Psoas muscle (tissue), 8 donors: ENCODE measurements at places on chromosomes 3 and 15.

- H3K4me3 ChIP-seq: no peak overlapping the region
- H3K27ac ChIP-seq: no peak overlapping the region
- H3K36me3 ChIP-seq: no peaks in the 10 kb centered on the region
- DNase-seq: no peak
- no peaks in the 10 kb centered on the region for H3K27me3 ChIP-seq
Observed at GRCh38 chr15:79562403-79562815, 130.3 kb downstream of the MINAR1 start.

GRCh38 chr3:42036483-42036823 is 54.7 kb upstream of the TRAK1 start:
- H3K4me3 ChIP-seq: peak overlapping the region; percentile 12
- no peaks in the 10 kb centered on the region for H3K27me3 ChIP-seq
- DNase-seq: no peak
- peaks cover 78% of the 10 kb centered on the region for H3K4me1 ChIP-seq

- no peak overlapping the region for H3K27ac ChIP-seq
- no peaks in the 10 kb centered on the region for H3K36me3 ChIP-seq
- H3K4me1 ChIP-seq: no peaks in the 10 kb centered on the region
- no peak overlapping the region for H3K4me3 ChIP-seq
- H3K27me3 ChIP-seq: no peaks in the 10 kb centered on the region
- DNase-seq: no peak
Observed at GRCh38 chr15:95930659-95931375, 399.7 kb upstream of the NR2F2 start.

- no peaks in the 10 kb centered on the region for H3K27me3 ChIP-seq
- H3K4me1 ChIP-seq: peaks cover 51% of the 10 kb centered on the region
- H3K4me3 ChIP-seq: peak overlapping the region; percentile 92
Observed at GRCh38 chr3:197750858-197751737, 1.4 kb downstream of the FYTTD1 start.

GRCh38 chr3:32240159-32240545 is 1.7 kb downstream of the CMTM8 start:
- H3K27ac ChIP-seq: no peak overlapping the region
- H3K4me1 ChIP-seq: no peaks in the 10 kb centered on the region
- peaks cover 42% of the 10 kb centered on the region for H3K27me3 ChIP-seq
- H3K4me3 ChIP-seq: peak overlapping the region; percentile 69
- no peaks in the 10 kb centered on the region for H3K36me3 ChIP-seq

- peaks cover 99% of the 10 kb centered on the region for H3K27me3 ChIP-seq
- no peak overlapping the region for H3K4me3 ChIP-seq
- DNase-seq: no peak
- no peak overlapping the region for H3K27ac ChIP-seq
Observed at GRCh38 chr15:59995568-59996297, 8.4 kb upstream of the FOXB1 start.

GRCh38 chr3:194993896-194994295 is 277.1 kb downstream of the XXYLT1 start:
- no peak overlapping the region for H3K27ac ChIP-seq
- H3K4me1 ChIP-seq: no peaks in the 10 kb centered on the region
- H3K4me3 ChIP-seq: no peak overlapping the region
- DNase-seq: no peak
- no peaks in the 10 kb centered on the region for H3K27me3 ChIP-seq

DNA sequence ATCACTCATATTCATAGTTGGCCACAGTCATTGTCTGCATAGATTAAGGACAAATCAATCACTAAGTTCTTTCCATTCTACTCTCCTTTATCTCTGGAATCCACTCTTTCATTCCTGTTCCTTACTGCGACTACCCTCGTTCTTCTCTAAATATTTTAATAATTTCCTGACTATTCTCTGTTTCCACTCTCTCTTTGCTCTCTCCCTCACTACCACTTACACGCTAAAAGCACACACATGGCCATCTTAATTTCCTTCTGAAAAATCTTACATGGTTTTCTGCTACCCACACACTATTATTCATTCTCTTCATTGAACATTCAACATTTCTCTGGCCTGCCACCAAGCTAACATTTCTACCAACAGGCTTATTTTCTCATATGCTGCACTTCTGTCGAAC is 279.6 kb upstream of the PLSCR5 start:
- H3K4me1 ChIP-seq: no peaks in the 10 kb centered on the region
- H3K27ac ChIP-seq: no peak overlapping the region

- no peaks in the 10 kb centered on the region for H3K27me3 ChIP-seq
- H3K27ac ChIP-seq: no peak overlapping the region
- peaks cover 6% of the 10 kb centered on the region for H3K36me3 ChIP-seq
- no peak overlapping the region for H3K4me3 ChIP-seq
Observed at GRCh38 chr3:15436246-15436645, 8.8 kb downstream of the EAF1 start.

DNA sequence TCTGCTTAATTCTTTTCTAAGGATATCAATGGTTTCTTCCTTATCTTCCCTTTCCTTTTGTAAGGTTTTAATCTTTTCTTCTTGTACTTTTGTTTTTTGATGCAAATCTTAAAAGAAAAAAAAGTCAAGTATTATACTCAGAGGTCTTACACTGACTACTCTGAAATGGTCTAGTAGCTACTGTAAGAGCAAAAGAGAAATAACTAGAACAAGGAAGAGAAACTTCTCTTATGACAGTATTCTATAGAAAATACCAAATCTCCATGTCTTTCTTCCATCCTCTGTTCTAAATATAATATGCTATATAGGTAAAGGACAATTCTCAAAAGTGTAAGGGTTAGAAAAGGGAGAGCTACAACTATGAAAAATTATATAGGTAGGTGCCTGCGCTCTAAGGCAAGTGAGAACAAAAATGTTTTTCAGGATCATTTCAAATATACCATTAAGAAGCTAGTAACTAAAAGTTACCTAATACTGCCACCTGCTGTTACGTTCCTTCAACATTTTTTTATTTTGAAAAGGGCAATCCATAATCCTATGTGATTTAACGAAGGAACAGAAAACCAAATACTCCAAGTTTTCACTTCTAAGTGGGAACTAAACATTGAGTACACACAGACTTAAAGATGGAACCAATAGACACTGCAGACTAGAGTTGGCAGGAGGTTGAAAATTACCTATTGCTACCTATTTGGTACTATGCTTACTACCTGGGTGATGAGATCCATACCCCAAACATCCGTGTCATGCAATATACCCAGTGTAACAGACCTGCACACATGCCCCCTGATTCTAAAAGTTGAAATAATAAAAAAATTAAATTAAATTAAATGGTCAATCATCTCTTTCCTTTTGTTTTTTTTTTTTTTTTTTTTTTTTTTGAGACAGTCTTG is 36.7 kb downstream of the CIP2A start:
- H3K4me1 ChIP-seq: no peaks in the 10 kb centered on the region
- H3K36me3 ChIP-seq: no peaks in the 10 kb centered on the region
- H3K27me3 ChIP-seq: no peaks in the 10 kb centered on the region
- no peak overlapping the region for H3K4me3 ChIP-seq
- H3K27ac ChIP-seq: no peak overlapping the region

DNA sequence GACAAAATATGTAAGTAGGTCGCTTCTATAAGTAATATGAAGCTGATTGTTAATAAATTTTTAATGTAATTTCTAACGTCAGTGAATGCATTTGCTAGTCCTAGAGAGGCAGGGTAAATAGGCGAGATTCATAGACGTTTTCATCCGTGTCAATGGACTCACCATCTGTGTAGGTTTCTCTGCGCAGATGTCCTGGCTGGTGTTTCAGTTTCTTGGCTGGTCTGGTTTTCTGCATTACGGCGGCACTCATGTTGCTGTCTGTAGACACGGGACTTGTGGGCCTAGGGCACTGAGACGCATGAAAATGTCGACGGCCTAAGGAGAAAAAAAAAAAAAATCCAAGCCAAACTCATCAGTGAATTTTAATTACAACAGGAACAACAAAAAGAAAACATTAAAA is 1153.3 kb downstream of the ROBO1 start:
- no peak overlapping the region for H3K4me3 ChIP-seq
- H3K36me3 ChIP-seq: peaks cover 17% of the 10 kb centered on the region
- no peaks in the 10 kb centered on the region for H3K4me1 ChIP-seq
- no peak overlapping the region for H3K27ac ChIP-seq

- H3K27me3 ChIP-seq: no peaks in the 10 kb centered on the region
- no peak overlapping the region for H3K27ac ChIP-seq
- DNase-seq: no peak
- no peaks in the 10 kb centered on the region for H3K4me1 ChIP-seq
Observed at GRCh38 chr3:125670945-125671344, 75.6 kb upstream of the OSBPL11 start.

GRCh38 chr15:59828263-59828662 is 139.1 kb upstream of the BNIP2 start:
- no peak overlapping the region for H3K4me3 ChIP-seq
- H3K36me3 ChIP-seq: no peaks in the 10 kb centered on the region

GRCh38 chr3:25723802-25724201 is 59.1 kb upstream of the TOP2B start:
- DNase-seq: no peak
- H3K4me1 ChIP-seq: no peaks in the 10 kb centered on the region
- no peak overlapping the region for H3K27ac ChIP-seq
- H3K36me3 ChIP-seq: peaks cover 59% of the 10 kb centered on the region

- no peak overlapping the region for H3K27ac ChIP-seq
- H3K4me3 ChIP-seq: no peak overlapping the region
- no peak for DNase-seq
- H3K27me3 ChIP-seq: no peaks in the 10 kb centered on the region
- H3K36me3 ChIP-seq: no peaks in the 10 kb centered on the region
Observed at GRCh38 chr3:170483485-170484262, 65.0 kb downstream of the CLDN11 start.

DNA sequence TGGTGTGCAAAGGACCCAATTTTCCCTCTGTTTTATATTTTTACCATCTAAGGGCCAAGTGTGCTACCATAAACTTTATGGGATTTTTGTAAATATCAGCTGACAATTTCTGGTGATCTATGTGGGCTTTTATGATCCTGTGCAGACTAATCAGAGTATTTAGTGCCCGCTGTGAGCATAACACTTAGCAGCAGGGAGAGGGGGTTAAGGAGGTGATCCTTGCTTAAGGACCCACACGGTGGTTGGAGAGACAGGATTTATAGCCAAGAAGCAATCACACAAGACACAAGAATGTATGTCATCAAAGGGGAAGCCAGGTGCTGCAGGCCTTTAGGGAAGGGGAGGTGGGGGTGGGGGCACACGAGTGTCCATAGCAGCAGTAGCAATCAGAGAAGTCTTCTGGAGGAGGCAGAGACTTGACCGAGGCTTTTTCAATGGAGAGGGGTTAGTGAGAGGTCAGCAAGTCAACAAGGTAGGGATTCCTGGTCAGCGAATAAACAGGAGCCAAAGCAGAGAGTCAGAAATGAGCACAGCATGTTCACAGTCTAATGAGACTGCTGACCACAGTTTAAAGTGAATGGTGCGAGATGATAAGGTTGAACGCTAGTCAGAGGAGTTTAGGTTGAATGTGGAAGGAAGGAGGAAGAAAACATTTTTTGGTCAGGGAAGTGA is 4.5 kb upstream of the CACNA1D start:
- no peak overlapping the region for H3K4me3 ChIP-seq
- DNase-seq: no peak
- H3K27me3 ChIP-seq: peaks cover 2% of the 10 kb centered on the region

DNA sequence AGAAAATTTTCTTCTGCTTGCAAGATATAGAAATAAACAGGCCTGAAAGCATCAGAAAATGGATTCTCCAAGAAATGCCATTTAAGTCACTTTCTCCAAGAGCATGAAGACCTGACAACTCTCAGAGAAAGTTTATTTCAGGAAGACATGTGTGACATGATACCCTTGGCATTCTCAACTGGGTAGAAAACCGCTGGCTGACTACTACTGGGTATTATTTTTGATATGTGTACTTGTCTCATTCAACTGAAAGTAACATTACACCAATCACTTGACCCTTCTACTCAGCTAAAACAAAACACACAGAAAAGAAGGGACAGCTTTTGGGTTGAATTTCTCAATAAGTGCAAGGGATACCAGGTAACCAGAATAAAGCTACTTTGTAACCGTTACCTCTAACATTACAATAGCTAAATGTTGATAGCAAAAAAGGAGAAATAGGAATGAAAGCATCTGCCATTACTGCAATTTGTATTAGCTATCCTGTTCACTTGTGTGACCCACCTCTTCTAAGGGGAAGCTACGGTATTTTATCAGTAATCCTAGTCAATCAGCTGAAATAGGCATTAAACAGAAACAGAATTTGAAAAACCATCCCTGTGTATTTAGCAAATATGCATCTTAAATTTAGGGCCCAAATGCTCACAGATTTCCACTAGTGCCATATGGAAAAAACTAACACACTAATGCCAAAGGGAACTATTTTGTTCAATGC is 7.3 kb downstream of the TRA2B start:
- H3K36me3 ChIP-seq: no peaks in the 10 kb centered on the region
- DNase-seq: no peak
- H3K27me3 ChIP-seq: no peaks in the 10 kb centered on the region
- peaks cover 90% of the 10 kb centered on the region for H3K4me1 ChIP-seq

GRCh38 chr3:136390574-136390973 is 140.4 kb downstream of the PCCB start:
- H3K36me3 ChIP-seq: no peaks in the 10 kb centered on the region
- DNase-seq: no peak
- no peak overlapping the region for H3K4me3 ChIP-seq
- no peaks in the 10 kb centered on the region for H3K27me3 ChIP-seq
- H3K4me1 ChIP-seq: no peaks in the 10 kb centered on the region

DNA sequence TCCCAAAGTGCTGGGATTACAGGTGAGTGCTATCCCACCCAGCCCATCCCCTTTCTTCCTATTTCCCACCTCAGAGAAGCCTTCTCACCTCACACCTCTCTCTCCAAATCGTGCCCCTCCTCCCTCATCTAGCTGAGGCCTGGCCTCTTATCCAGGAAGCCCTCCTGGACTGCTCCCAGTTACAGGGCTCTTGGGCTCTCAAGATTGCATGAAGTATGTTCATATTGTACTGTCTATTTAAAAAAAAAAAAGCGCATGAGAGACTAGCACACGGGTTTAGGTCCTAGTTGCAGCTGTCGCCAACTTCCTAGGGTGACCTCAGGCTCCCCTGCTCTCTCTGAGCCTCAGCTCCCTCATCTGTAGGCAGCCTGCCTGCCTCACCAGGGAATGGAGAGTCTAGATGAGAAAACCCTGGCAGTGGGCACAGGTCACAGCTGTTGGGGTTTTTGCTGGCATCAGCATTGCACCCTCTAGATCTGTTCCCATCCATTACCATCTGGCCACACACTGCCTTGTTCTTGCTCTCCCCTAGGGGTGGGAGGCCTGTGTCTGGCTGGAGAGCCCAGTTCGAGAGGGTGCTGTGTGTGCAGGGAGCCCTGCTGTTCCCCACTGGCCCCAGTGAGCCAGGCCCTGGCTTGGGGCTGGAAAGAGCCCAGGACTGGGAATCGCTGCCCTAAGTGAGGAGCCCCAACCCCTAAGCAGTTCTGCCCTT is 24.2 kb upstream of the C15orf39 start:
- H3K4me3 ChIP-seq: no peak overlapping the region
- no peaks in the 10 kb centered on the region for H3K36me3 ChIP-seq
- no peak for DNase-seq
- H3K27me3 ChIP-seq: no peaks in the 10 kb centered on the region
- H3K27ac ChIP-seq: peak overlapping the region; percentile 1
